Heart left ventricle (tissue), 16 donors: ENCODE measurements at places on chromosomes 16 and 17. TPM values are rescaled to one million over a fixed set of nuclear protein-coding genes. Genes with fewer than 3 reads are reported as not detected.
A peak's percentile ranks its signal among the peaks of the same experiment; 100 is the strongest.

The POLR3K gene
- 10.2 TPM for total RNA-seq

The ENDOV gene
- total RNA-seq: 9.4 TPM

The YPEL2 gene
- total RNA-seq: 33.9 TPM

The MSLN gene
- total RNA-seq: 0.50 TPM

GRCh38 chr17:70230850-70231640 lies 61.7 kb downstream of the KCNJ2 start:
- no peaks in the 10 kb centered on the region for H3K36me3 ChIP-seq
- no peak overlapping the region for H3K27ac ChIP-seq
- no peaks in the 10 kb centered on the region for H3K27me3 ChIP-seq
- H3K4me1 ChIP-seq: no peaks in the 10 kb centered on the region
- no peak overlapping the region for H3K4me3 ChIP-seq
- no peak for DNase-seq

- H3K36me3 ChIP-seq: no peaks in the 10 kb centered on the region
- peaks cover 30% of the 10 kb centered on the region for H3K4me1 ChIP-seq
- peak overlapping the region; percentile 41 for H3K4me3 ChIP-seq
- DNase-seq: peak; percentile 46
Observed at GRCh38 chr17:49968405-49969133, 421 bp upstream of the DLX4 start.

DNA sequence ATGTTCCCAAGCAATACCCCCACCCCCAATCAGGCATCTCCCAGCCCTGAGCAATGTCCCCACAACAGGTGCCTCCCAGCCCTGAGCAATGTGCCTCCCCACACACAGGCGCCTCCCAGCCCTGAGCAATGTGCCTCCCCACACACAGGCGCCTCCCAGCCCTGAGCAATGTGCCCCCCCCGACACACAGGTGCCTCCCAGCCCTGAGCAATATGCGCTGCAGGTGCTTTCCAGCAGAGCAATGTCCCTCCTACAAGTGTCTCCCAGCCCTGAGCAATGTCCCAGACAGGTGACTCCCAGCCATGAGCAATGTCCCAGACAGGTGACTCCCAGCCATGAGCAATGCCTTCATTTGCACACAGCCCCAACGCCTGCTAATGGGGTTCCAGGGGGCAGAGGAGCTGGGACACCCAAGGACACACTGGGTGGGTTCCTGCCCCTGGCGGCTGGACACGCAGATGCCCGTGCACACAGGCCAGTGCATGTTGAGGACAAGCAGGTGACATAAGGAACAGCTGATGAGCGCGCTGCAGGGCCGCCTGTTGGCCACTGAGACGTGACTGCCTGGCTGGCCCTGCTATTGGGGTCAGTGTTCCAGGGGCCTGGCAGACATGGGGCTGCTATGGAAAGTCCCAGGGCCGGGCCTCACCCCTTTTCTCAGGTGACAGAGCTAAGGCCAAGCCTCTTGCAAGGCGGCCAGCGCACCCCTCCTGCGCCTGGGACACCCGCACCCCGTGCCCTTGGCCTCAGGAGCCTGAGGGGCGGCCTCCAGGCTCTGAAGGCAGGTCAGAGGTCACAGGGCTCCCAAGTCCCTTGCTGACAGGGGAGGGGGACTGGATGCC lies 26.9 kb upstream of the PABPN1L start:
- H3K4me3 ChIP-seq: no peak overlapping the region
- DNase-seq: no peak
- H3K27ac ChIP-seq: no peak overlapping the region

DNA sequence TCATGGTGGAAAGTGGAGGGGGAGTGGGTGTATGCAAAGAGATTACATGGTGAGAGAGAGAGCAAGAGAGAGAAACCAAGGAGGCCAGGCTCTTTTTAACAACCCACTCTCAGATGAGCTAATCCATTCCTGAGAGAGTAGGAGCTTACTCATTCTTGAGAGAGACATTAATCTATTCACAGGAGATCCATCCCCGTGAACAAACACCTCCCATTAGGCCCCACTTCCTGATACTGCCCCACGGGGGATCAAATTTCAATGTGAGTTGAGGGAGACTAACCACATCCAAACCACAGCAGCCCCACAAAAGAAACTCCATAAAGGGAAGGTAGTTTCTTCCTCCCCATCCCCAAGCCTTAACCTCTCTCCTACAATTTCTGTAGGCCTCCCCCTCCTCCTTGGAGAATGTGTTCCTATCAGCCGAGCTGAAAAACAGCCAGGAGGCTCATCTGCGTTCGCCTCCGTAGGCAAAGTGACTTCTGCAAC lies 450.0 kb downstream of the NPIPA7 start:
- no peaks in the 10 kb centered on the region for H3K27me3 ChIP-seq
- DNase-seq: no peak
- no peak overlapping the region for H3K27ac ChIP-seq
- no peaks in the 10 kb centered on the region for H3K4me1 ChIP-seq
